ENCODE measurements at places on chromosomes 1 and 21. TPM values are rescaled to one million over a fixed set of nuclear protein-coding genes. Genes with fewer than 3 reads are reported as not detected.

AGBL4 gene
- not detected for polyA plus RNA-seq

CD101 gene
- 1.9 TPM for polyA plus RNA-seq

DPT gene
- polyA plus RNA-seq: 35.5 TPM

LCE1C gene
- polyA plus RNA-seq: not detected

- peaks cover 5% of the 10 kb centered on the region for H3K4me1 ChIP-seq
- H3K27me3 ChIP-seq: no peaks in the 10 kb centered on the region
- H3K36me3 ChIP-seq: no peaks in the 10 kb centered on the region
Measured at GRCh38 chr1:178093951-178094738, at the start of gene RASAL2. Gene RASAL2 (plus strand): TSS chr1:178094104. CDS start chr1:178094493, 389 bp downstream.

GRCh38 chr1:237258871-237259270 is 216.9 kb downstream of the RYR2 start:
- no peak overlapping the region for H3K4me3 ChIP-seq
- H3K36me3 ChIP-seq: no peaks in the 10 kb centered on the region
- no peak overlapping the region for H3K27ac ChIP-seq
- peaks cover 7% of the 10 kb centered on the region for H3K4me1 ChIP-seq

DNA sequence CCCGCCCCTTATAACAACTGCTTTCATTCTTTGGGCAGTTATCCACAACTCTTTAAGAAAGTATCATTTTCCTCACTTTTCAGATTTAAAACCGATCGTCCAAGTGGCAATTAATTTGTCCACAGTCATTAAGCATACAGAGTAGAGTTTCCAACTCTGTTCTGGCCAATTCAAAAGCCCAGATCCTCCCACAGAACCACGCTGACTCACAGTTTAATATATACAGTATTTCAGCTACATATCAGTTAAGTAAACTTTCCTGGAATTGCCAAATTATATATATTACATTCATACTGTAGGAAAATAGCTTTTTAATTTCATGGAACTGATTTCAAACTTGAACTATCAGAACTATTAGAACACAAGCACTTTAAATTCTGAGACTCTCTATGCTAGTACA is 163.8 kb upstream of the ESRRG start:
- H3K27ac ChIP-seq: no peak overlapping the region
- H3K4me1 ChIP-seq: no peaks in the 10 kb centered on the region
- H3K36me3 ChIP-seq: no peaks in the 10 kb centered on the region
- no peaks in the 10 kb centered on the region for H3K27me3 ChIP-seq
- peak; percentile 20 for DNase-seq

DNA sequence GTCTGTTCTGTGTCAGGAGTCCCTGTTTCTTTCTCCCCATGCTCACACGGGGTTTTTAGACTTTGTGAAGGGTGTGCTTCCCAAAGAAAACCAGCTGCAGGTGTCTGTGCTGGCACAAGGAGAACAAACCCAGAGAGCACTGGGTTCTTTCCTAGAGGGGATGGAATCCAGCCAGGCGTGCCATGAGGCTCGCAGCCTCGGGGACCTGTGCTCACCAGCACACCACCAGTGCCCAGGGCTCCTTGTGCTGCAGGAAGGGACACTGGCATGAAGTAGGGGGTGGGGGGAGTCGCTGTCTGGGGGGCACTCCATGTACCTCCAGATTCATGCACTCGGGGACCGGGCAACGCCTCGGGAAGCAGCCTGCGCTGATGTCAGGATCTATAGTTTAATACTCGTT is 57.9 kb downstream of the AGPAT3 start:
- peaks cover 22% of the 10 kb centered on the region for H3K4me1 ChIP-seq
- H3K27me3 ChIP-seq: no peaks in the 10 kb centered on the region
- H3K4me3 ChIP-seq: no peak overlapping the region
- H3K27ac ChIP-seq: peak overlapping the region; percentile 12
- DNase-seq: no peak

- no peak for DNase-seq
- no peak overlapping the region for H3K27ac ChIP-seq
- H3K4me1 ChIP-seq: peaks cover 9% of the 10 kb centered on the region
- H3K27me3 ChIP-seq: peaks cover 6% of the 10 kb centered on the region
- no peak overlapping the region for H3K4me3 ChIP-seq
- no peaks in the 10 kb centered on the region for H3K36me3 ChIP-seq
Measured at GRCh38 chr1:47993881-47994625, 3.1 kb downstream of the TRABD2B start.

DNA sequence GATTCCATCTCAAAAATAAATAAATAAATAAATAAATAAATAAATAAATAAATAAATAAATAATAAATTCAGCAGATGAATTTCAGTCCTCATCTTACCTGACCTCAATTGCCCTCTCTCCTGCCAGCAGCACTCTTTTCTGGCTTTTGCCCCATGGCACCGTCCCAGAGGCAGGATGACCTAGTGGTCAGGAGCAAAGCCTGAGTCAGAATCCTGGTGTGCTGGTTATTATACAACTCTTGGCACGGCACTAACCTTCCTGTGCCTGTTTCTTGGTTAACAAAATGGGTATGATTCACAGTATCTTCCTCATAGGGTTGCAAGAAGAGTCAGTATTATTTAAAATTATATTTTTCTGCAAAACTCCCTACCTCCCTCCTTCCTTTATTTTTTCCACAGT is 43.0 kb downstream of the NKAIN1 start:
- H3K27ac ChIP-seq: no peak overlapping the region
- no peaks in the 10 kb centered on the region for H3K36me3 ChIP-seq
- no peaks in the 10 kb centered on the region for H3K4me1 ChIP-seq

DNA sequence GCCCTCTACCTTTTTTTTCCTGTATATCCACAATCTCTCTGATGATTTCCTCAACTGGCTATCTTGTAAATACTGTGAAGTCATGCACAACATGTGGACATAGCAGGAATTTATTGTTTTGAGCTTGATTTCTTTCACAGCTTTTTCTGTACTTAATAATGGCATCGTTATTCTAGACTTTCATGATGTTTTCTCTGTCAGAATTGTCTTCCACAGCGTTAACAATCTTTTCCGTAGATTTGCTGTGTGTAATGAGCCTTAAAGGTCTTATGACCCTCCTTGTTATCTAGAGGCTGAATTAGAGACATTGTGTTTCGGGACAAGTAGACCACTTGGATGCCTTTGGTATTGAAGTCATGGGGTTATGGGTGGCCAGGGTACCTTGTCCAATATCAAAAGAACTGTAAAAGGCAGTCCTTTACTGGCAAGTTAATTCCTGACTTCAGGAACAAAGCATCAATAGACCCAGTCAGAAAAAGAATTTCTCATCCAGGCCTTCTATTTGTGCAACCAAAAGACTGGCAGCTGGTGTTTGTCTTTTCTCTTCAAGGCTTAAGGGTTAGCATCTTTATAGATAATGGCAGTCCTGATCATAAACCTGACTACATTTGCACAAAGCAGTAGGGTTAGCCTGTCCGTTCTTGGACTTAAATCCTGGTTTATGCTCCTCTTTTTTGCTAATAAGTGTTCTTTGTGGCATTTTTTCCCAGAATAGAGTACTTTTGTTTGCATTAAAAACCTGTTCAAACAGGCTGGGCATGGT is 30.1 kb upstream of the CHAF1B start:
- H3K36me3 ChIP-seq: peaks cover 91% of the 10 kb centered on the region
- H3K4me3 ChIP-seq: no peak overlapping the region
- no peaks in the 10 kb centered on the region for H3K4me1 ChIP-seq
- H3K27me3 ChIP-seq: no peaks in the 10 kb centered on the region
- H3K27ac ChIP-seq: no peak overlapping the region
- DNase-seq: no peak

GRCh38 chr1:187074445-187075048 is 245.8 kb downstream of the PLA2G4A start:
- DNase-seq: no peak
- H3K4me1 ChIP-seq: no peaks in the 10 kb centered on the region

GRCh38 chr1:178495741-178496409 is 889 bp downstream of the CLEC20A start:
- H3K4me1 ChIP-seq: no peaks in the 10 kb centered on the region
- H3K4me3 ChIP-seq: no peak overlapping the region
- no peak overlapping the region for H3K27ac ChIP-seq
- H3K36me3 ChIP-seq: no peaks in the 10 kb centered on the region
- H3K27me3 ChIP-seq: no peaks in the 10 kb centered on the region

DNA sequence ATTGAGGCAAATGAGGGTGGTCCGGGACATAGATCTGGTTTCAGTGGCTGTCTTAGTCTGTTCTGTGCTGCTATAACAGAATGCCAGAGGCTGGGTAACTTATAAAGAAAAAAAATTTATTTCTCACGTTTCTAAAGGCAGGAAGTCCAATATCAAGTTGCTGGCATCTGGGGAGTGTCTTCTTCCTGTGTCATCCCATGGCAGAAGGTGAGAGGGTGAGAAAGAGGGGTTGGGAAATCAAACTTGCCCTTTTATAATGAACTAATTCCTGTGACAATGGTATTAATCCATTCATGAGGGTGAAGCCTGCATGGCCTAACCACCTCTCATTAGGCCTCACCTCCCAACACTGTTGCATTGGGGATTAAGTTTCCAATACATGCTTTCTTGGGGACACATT is 3.7 kb upstream of the FGGY start:
- H3K36me3 ChIP-seq: no peaks in the 10 kb centered on the region
- no peaks in the 10 kb centered on the region for H3K27me3 ChIP-seq
- no peak for DNase-seq
- peaks cover 23% of the 10 kb centered on the region for H3K4me1 ChIP-seq
- H3K27ac ChIP-seq: peak overlapping the region; percentile 36
- no peak overlapping the region for H3K4me3 ChIP-seq

- no peak for DNase-seq
- H3K27ac ChIP-seq: no peak overlapping the region
- H3K36me3 ChIP-seq: peaks cover 27% of the 10 kb centered on the region
- no peak overlapping the region for H3K4me3 ChIP-seq
Measured at GRCh38 chr1:90919190-90919719, 102.6 kb downstream of the ZNF644 start.

DNA sequence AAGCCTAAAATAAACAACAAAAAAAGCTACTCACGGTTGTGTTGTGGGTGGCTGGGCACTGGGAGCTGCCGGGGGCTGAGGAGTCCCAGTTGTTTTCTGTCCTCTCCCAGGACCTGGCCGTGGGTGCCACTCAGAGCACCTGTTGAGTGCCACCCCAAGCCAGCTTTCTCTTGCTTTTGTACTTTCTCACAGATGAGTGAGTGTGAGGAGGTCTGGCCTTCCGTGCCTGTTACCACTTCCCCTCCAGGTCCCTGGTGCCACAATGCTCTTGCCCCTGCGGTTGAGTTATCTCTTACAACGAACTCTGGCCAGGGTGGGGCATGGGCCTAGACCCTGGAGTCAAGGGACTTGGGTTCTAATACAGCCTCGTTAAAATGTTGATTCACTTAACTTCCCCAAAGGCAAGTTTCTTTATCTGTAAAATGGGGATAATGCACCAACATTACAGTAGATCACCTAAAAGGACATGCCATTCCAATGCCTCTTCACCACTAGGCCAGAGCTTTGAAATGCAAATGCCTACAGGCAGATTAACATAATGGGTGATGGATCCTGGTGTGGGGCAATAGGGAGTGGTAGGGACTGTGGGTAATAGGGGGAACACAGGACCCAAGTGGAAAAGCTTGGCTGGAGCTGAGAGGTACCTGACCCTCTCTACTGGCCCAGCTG is at the start of gene CNR2:
CNR2 (minus strand) TSS at position 151 of the 669 bp plus-strand sequence. CDS start 37,745 bp downstream, outside the sequence.
- H3K27me3 ChIP-seq: no peaks in the 10 kb centered on the region
- H3K4me1 ChIP-seq: peaks cover 9% of the 10 kb centered on the region
- no peak for DNase-seq
- no peak within 1 kb of the TSS for H3K4me3 ChIP-seq
- no peaks in the 10 kb centered on the region for H3K36me3 ChIP-seq
- no peak within 1 kb of the TSS for H3K27ac ChIP-seq

- H3K27ac ChIP-seq: no peak overlapping the region
- peaks cover 6% of the 10 kb centered on the region for H3K36me3 ChIP-seq
- no peaks in the 10 kb centered on the region for H3K27me3 ChIP-seq
- DNase-seq: no peak
- no peak overlapping the region for H3K4me3 ChIP-seq
Measured at GRCh38 chr1:1554926-1555915, 14.8 kb upstream of the TMEM240 start.

- no peak for DNase-seq
- peaks cover 43% of the 10 kb centered on the region for H3K4me1 ChIP-seq
- peaks cover 28% of the 10 kb centered on the region for H3K27me3 ChIP-seq
- peak overlapping the region; percentile 71 for H3K4me3 ChIP-seq
Measured at GRCh38 chr1:236143104-236143948, 987 bp downstream of the GPR137B start.

- DNase-seq: no peak
- H3K27ac ChIP-seq: no peak overlapping the region
- no peak overlapping the region for H3K4me3 ChIP-seq
- H3K36me3 ChIP-seq: peaks cover 26% of the 10 kb centered on the region
- peaks cover 28% of the 10 kb centered on the region for H3K27me3 ChIP-seq
Measured at GRCh38 chr1:180916012-180916770, 3.5 kb downstream of the KIAA1614 start.

DNA sequence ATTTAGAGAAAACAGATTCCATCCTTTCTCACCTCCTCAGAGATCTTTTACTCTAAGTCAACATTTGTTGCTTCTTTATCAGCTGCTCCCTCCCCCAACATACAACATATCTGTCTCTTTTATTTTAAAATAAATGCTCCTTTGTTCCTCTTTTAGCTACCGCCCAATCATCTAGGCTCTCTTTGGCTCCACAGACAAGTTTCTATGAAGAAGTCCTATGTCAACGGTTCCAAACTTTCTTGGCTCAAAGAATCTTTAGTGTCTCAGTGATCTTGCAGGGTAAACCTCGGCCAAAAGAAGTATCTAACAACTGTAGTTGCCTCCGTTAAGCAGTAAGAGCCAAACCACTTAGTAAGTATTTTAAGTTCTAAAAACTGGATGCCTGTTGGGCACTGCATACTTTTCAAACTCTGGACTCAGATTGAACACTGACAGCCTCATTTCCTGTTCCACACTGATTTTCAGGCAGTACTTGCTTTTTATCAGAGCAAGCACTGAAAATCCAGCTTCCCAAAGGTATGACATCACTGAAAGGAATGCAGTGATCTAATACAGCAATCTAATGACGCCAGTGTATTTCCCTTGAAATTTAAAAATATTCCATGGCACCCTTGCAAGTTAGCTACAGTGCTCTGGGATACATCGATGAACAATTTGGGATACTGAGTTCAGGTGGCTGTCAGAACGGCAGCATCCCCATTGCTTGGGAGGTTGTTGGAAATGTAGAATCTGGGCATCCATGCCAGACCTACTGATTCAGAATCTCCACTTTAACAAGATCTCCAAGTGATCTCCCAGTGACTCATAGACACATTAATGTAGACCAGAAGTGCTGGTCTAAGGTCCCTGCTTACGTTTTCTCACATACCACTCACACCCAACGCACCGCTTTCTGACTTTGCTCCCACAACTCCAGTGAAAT is 26.8 kb downstream of the EGLN1 start:
- no peaks in the 10 kb centered on the region for H3K36me3 ChIP-seq
- peaks cover 60% of the 10 kb centered on the region for H3K4me1 ChIP-seq
- DNase-seq: no peak
- no peaks in the 10 kb centered on the region for H3K27me3 ChIP-seq
- H3K4me3 ChIP-seq: no peak overlapping the region

DNA sequence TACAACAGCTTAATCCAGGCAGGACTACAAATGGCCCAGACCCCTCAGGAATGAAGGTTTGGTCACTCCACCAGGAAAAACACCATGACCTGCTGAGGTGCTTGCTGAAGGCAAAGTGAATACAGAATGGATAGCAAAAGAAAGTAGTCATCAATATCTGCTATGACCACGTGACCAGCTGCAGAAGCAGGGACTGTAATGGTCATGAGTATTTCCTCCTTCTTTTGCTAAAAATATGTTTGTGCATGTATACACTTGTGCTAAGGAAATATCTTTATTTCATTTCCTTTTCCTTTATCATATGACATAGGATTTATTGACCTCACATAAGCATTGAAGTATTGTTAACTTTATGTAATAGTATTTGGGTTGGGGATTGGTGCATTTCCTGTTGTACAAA is 26.4 kb upstream of the GOLT1A start:
- no peaks in the 10 kb centered on the region for H3K27me3 ChIP-seq
- no peak for DNase-seq
- H3K27ac ChIP-seq: no peak overlapping the region
- H3K4me1 ChIP-seq: no peaks in the 10 kb centered on the region
- no peak overlapping the region for H3K4me3 ChIP-seq

Data from stomach (tissue), 19 donors.